ENCODE measurements at places on chromosomes 16 and 17.

- DNase-seq: no peak
Measured at GRCh38 chr17:43609613-43610385, 51.9 kb downstream of the MEOX1 start.

DNA sequence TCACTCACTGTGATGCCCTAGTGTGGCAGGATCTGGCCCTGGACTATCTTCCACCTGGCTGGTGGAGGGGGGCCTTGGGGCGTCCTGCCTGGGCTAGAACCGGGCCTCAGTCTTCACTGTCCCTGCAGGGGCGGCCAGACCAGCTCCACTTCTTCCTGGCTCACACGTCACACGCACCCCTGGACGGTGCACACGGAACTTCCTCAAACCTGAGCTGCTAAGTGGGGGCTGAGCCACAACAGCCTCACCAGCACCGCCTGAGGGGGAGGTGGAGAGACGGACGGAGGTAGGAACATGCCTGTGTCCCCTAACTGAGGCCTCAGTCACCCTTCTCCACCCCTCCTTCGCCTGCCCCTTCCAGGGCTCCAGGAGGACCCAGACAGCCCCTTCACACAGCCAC is 36.6 kb downstream of the TIMM22 start:
- DNase-seq: no peak

- DNase-seq: no peak
Measured at GRCh38 chr16:68875871-68876270, 32.5 kb downstream of the TANGO6 start.

GRCh38 chr16:56289416-56289815 is 98.1 kb downstream of the GNAO1 start:
- no peak for DNase-seq

GRCh38 chr17:62715882-62716390 is 88.5 kb downstream of the MRC2 start:
- no peak for DNase-seq

DNA sequence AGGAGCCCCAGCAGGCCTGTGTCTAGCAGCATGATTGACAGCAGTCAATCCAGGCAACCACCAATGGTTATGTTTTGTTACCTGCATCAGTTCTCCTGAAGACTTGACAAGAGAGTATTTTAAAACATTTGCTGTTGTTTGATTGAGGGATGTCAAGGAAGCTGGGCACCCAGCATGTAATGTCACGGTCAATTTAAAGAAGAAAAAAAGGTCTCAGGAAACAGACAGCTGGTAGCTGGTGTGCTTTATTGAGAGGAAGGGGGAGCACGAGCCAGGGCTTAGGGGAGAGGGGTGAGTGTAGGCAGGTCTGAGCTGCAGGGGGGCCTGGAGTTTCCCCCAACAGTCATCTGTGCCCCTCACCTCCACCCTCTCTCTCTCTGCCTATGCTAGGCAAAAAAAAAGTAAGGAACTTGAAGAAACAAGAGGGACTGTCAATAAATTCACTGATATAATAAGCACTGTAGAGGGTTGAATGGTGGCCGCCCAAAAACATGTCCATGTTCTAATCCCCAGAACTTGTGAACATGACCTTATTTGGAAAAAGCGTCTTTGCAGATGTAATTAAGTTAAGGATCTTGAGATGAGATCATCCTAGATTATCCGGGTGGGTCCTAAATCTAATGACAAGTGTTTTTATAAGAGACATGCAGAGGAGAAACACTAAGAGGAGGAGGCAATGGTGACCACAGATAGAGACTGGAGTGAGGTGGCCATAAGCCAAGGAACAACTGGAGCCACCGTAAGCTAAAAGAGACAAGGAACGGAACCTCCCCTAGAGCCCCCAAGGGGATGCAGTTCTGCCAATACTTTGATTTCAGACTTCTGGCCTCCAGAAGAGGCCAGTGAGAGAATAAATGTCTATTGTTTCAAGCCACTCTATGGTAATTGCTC is 14.5 kb downstream of the TSPOAP1 start:
- no peak for DNase-seq

- DNase-seq: no peak
Measured at GRCh38 chr16:3501783-3502400, 1.1 kb downstream of the CLUAP1 start.

GRCh38 chr16:65200857-65201256 is 79.0 kb upstream of the CDH11 start:
- DNase-seq: no peak

Data from LoVo (cell line).